ENCODE measurements at places on chromosomes 1 and 21. TPM values are rescaled to one million over a fixed set of nuclear protein-coding genes. Genes with fewer than 3 reads are reported as not detected.

- no peak for DNase-seq
These were observed 12.4 kb upstream of the FAM3B start for GRCh38 chr21:41304068-41304720.

DNA sequence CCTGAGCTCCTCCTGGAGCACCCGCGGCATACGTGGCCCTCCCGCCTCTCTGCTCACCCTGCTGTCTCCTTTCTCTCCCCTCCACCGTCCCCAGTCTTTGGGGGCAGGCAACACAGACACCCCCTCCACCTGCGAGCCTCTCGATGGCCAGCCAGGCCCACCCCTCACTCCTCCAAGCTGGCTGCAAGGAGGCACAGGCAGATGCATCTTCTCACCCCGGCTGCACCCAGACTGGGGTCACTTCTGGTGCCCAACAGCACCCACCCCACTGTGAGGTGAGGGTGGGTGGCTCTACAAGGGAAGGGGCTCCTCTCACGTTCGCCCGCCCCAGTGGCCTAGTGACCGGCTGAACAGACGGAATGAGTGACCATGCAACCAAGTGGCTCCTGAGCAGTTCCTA is 108.0 kb upstream of the ARHGEF16 start:
- DNase-seq: no peak

DNA sequence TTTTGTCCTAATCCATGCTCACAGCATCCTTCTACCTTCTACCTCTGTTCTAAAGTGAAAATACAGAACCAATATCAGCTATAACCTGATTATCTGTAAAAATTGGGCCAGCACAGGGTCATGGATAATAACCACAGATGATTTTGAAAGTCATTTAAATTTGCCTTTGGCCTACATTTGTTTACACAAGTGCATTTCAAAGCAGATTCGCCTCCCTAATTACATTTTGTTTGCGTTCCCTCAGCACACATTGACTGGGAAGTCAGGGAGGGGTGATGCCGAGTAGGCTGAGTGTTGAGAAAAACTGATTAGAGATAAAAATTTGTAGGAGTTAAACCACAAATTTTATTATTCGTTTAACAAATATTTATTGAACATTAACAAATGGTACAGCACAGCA is 19.2 kb upstream of the RGS8 start:
- no peak for DNase-seq

- DNase-seq: no peak
These were observed 39.3 kb upstream of the C1orf198 start for GRCh38 chr1:230907472-230908205.

Gene CACNA1S
- 0.06 TPM for total RNA-seq

Gene PARP1
- 59.2 TPM for total RNA-seq

Measured in lower lobe of right lung (tissue), 2 donors.